Activated CD4-positive, alpha-beta T cell treated with anti-CD3 and anti-CD28 coated beads, Interleukin-2, amount 50 U/mL, for 4 hours (primary cell): ENCODE measurements at places on chromosomes 7 and 10.

DNA sequence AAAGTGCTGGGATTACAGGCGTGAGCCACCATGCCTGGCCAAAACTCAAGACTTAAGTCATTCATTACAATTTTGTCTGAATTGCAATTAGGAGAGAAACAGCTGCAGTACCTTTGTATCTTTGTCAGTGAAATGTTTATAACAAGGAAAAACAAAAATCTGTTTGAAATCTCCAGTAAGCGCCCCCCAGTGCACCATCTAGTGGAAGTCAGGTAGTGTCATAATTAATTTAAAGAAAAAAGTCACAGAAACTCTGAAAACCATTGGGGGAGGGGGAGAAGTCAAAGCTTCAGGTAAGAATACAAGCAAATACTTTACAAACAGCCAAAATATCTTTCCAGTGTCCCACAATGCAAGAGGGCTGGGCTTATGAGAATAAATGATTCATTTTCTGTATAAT is 2.8 kb downstream of the MPP7 start:
- peak; percentile 13 for DNase-seq

DNA sequence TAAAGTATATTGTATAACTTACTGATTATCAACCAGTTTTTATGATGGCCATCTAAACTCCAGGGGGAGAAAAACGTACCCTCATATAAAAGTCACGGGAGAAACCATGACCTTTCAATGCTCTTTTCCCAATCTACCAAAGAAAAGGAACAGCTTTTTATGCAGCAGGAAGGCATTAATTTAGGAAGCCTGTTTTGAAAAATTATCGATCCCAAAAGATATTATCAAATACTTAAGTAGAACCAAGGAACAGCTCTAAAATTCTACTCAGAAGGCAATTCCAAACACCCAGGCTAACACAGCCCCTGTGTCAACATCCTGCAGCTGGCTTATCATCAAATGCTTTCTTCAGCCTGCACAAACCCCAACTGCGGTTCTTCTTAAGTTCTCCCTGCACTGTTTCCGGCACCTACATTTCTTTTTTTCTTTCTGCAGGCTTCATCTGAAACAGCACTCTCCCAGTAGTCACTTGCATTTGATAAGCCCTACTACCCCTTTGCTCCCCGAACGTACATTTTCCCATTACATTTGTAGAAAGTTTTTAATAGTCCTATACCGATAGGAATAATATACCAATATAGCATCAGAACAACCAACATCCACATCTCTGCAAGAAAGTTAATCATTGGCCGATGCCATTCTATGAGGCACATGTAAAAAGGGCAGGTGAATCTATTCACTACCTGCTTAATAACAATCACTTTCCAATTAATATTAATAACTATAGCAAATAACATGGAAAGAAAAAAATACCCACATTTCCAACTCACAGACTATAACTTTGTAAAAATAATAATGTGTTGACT is 47.9 kb downstream of the PIP4K2A start:
- peak; percentile 38 for DNase-seq

GRCh38 chr7:95886501-95887090 is 114.2 kb downstream of the DYNC1I1 start:
- DNase-seq = no peak

GRCh38 chr10:87782721-87783120 is 35.3 kb downstream of the ATAD1 start:
- DNase-seq = no peak

GRCh38 chr10:11245510-11245909 is 227.8 kb downstream of the CELF2 start:
- no peak for DNase-seq

GRCh38 chr10:47380341-47381102 is 3.6 kb downstream of the ZNF488 start:
- no peak for DNase-seq

GRCh38 chr7:67917437-67917755 is 920.8 kb downstream of the TYW1 start:
- no peak for DNase-seq

DNA sequence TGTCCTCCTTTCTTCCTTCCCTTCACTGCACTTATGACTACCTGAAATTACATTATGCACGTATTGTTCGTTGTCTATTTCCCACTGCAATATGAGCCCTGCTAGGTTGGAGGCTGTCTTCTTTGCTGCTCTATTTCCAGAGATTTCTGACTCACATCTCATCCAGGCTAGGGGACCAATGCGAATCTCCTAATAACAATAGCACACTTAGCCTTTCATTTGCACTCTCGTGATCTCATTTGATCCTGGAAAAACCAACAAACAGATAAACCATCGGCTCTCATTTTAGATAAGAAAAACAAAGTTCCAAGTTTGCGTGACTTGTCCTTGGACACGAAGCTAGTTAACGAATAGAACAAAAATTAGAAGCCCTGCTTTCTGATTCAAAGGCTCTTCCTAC is 1.4 kb downstream of the ZNF438 start:
- DNase-seq = no peak

DNA sequence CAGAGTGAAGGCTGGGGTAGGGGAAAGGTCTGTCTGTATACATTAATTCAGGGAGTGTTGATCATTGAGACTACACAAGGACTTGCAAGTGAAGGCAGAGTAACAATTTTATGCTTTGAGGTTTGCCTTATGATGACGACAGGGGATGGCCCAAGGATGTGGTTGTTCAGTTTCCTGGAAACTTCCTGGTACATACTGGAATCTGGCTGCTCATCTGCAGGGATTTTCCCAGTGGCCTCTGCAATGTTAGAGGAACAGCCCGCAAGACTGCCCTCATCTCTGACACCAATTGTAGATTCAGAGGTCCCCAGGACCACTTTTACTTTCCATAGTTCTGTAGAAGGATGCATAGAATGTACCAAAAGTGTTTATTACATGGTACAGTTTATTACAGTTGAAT is 189.6 kb downstream of the TMEM178B start:
- DNase-seq = no peak

- DNase-seq = no peak
These were observed 19.0 kb downstream of the FAM53B start for GRCh38 chr10:124725171-124725631.

DNA sequence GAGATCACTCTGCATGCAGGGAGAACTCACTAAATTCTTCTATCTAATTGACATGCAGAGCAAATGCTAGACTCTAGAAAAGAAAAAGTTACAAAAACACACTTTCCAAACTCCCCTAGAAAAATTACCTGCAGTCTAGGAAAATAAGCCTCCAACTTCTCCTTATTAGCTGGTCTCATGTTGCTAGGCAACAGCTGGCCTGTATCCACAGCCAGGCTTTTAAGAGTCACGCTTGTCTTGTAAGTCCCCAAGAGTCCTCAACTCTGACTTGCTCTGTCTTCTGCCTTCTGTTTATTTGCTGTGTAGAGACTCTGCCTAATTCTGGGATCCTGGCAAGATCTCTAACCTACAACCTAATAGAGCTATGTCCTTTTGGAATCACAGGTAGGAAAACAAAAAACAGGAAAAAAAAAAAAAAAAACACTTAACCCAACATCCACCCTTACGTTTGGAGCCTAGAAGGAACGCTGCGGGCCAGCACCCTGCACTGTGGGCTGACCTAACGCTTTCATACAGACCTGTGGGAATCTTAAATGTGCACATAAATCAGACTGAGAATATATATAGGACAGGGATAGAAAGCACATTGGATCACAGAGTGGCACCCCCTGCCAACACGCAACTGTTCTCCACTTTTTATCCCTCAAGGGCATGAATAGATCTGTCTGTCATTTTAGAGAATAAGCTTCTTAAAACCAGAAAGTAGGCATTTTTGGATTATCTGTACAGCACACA is 117.0 kb upstream of the PTPRZ1 start:
- DNase-seq = no peak

GRCh38 chr7:129780974-129781927 is 169.7 kb downstream of the NRF1 start:
- DNase-seq = no peak

GRCh38 chr10:132397671-132398565 is 918 bp downstream of the PWWP2B start:
- peak; percentile 22 for DNase-seq

- DNase-seq = no peak
These were observed 56.0 kb upstream of the CTTNBP2 start for GRCh38 chr7:117929237-117929636.
